Gastroesophageal sphincter (tissue), 4 donors: ENCODE measurements at places on chromosomes 4 and X.

GRCh38 chrX:134715930-134716619, 57.8 kb upstream of the PLAC1 start:
- no peaks in the 10 kb centered on the region for H3K4me1 ChIP-seq
- no peaks in the 10 kb centered on the region for H3K36me3 ChIP-seq
- ATAC-seq = no peak
- H3K27ac ChIP-seq = no peak overlapping the region

- H3K27me3 ChIP-seq = no peaks in the 10 kb centered on the region
- no peak overlapping the region for H3K4me3 ChIP-seq
- H3K36me3 ChIP-seq = no peaks in the 10 kb centered on the region
- H3K27ac ChIP-seq = peak overlapping the region; percentile 43
Observed at GRCh38 chr4:123832173-123833026, 435.8 kb downstream of the SPRY1 start.

DNA sequence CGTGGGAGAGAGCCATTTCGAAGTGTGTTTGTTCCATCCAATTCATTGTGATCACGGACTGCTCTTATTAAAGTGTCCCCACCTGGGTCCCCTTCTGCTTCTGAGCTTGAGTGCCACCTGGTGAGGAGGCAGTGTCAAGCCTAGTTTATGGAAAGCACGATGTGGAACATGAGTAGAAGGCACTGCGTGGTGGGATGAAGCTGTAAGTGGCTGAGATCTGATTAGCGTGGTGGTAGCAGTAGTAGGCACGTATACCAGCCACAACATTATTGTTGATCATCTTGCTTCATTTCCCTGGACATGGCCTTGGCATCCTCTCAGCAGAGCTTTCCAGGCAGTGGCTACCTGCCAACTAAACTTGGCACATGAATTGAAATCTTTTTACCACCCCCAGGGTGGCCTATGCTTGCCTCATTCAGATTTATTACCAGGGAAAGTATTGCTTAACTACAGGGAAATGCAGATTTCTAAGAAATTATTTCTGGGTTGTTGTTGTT, 46.4 kb downstream of the GPAT3 start:
- no peaks in the 10 kb centered on the region for H3K4me1 ChIP-seq
- no peaks in the 10 kb centered on the region for H3K27me3 ChIP-seq
- no peaks in the 10 kb centered on the region for H3K36me3 ChIP-seq
- H3K27ac ChIP-seq = no peak overlapping the region

DNA sequence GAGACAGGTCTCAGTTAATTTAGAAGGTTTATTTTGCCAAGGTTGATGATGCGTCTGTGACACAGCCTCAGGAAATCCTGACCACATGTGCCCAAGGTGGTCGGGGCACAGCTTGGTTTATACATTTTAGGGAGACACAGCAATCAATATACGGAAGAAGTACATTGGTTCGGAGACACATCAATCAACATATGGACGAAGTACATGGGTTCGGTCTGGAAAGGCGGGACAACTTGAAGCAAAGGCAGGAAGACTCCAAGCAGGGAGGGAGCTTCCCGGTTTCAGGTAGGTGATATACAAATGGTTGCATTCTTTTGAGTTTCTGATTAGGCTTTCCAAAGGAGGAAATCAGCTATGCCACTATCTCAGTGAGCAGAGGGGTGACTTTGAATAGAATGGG, 225.2 kb upstream of the ZFP42 start:
- no peak for ATAC-seq
- no peak overlapping the region for H3K27ac ChIP-seq
- no peaks in the 10 kb centered on the region for H3K4me1 ChIP-seq
- no peaks in the 10 kb centered on the region for H3K27me3 ChIP-seq

- no peaks in the 10 kb centered on the region for H3K27me3 ChIP-seq
- no peaks in the 10 kb centered on the region for H3K4me1 ChIP-seq
- H3K27ac ChIP-seq = peak overlapping the region; percentile 83
- no peaks in the 10 kb centered on the region for H3K36me3 ChIP-seq
- H3K4me3 ChIP-seq = peak overlapping the region; percentile 73
- no peak for ATAC-seq
Observed at GRCh38 chrX:154426916-154427770, 1.3 kb upstream of the ATP6AP1 start.

- no peaks in the 10 kb centered on the region for H3K36me3 ChIP-seq
- H3K4me3 ChIP-seq = no peak overlapping the region
- no peak for ATAC-seq
- H3K4me1 ChIP-seq = no peaks in the 10 kb centered on the region
- no peak overlapping the region for H3K27ac ChIP-seq
Observed at GRCh38 chr4:119693126-119693525, 64.5 kb upstream of the PDE5A start.
